Retina (tissue), 1 donor: ENCODE measurements at places on chromosomes 12 and 14.
A peak's percentile ranks its signal among the peaks of the same experiment; 100 is the strongest.

DNA sequence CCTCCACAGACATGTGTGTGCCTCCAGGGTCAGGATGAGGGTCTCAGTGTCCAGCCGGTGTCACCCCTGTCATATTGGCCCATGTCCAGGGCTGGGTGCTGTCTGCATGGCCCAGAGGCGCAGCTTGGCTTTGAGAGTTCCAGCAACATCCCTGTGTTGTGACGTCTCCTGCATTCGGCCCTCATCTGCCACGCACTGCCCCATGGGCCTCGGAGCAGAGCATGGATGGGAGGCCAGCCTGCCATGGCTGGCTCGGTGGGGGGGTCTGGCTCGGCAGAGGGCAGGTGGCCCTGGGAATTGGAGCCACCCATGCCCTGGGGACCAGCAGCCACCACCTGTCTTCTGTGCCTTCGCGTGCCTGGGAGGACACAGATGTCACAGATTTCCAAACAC, 10.8 kb upstream of the TEX22 start:
- DNase-seq: no peak

- DNase-seq: no peak
Measured at GRCh38 chr12:94026596-94026995, 121.8 kb upstream of the PLXNC1 start.

- DNase-seq: no peak
Measured at GRCh38 chr12:42590330-42590934, 886 bp upstream of the PRICKLE1 start.

DNA sequence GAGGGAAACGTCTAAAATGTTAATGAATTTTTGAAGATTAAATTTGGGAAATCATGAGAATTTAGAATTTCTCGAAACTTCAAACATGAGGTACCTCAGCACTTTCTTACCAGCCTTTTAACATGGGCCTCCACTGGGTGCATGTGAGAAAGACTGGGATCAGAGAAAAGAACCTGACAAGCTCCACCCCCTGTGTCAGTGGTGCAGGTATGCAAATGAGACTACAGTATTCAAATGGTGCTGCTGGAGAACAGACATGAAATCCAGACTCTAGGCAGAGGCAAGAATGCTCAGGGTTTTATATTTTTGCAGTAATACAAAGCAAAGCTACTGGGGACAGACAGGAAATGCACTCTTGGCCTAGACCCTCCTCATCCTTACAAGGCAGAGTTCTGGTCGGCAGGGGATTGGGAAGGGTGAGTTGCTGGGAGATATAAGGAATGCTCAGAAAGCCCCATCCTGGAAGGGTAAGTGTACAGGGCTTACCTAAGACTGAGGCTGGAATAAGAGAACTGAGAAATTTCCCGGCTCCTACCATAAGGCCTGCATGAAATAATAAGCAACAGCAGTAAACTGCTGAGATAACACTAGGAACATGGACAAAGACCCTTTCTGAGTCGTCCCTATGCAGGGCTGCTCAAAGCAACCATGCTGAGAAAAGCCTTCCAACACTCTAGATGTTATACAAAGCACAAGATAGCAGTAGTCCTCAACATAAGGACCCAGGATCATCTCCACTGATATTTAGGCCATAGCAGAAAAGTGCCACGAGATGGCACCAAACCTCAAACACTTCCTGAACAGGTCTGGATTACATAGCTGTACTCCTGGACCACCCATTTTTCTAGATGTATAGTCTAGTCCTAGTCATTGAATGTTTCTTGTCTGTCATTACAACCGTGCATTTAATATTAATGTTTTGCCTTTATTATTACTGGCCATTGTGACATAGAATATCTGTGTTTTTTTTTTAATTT, 260.8 kb downstream of the RASSF9 start:
- DNase-seq: peak; percentile 47

- peak; percentile 77 for DNase-seq
Measured at GRCh38 chr14:93655078-93655750, 133.1 kb downstream of the PRIMA1 start.

DNA sequence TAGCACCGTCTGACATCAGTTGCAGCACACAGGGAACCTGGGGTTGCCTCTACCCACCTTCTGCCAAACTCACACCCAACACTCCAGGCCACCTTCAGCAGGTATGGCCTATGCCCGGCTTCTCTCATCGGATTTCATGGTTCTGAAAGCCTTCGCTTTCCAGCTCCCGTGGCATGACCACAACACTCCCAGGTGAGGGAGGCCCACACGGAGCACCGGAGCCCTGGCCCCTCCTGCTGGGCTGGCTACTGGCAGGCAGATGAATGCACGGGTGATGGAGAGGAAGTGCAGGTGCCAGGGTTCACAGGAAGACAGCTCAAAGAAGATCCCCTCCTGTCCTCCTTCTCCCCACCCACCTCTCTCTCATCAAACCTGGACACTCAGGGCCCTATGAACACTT, 37.2 kb downstream of the CACNA2D4 start:
- no peak for DNase-seq

DNA sequence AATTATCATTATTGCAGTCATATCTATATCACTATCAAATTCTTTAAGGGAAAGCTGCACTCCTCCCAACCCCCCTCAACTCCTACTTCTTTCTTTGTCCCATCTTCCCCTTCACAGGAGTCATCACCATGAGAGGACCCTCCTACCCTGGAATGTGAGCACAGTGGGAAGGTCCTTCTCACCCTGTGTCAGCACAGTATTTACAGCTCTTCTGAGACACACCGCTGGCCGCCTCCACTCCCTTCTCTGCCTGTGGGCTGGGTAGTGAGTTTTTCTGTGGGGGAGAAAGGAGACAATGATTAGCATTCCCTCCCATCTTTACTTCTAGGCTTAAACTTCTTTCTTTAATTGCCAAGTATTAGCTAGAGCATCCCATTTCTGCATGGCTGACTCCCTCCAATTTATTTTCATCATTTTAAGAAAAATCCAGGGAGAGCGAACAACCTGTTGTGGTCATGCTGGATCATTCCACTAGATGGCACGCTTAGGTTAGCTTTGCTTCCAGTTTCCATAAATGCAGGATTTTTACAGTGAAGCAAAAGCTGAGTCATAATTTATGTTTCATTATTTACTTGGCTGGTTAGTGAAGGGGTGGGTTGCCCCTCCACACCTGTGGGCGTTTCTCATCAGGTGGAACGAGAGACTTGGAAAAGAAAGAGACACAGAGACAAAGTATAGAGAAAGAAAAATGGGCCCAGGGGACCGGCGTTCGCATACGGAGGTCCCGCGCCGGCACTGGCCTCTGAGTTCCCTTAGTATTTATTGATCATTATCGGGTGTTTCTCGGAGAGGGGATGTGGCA, 188.5 kb downstream of the ALX1 start:
- peak; percentile 78 for DNase-seq

- no peak for DNase-seq
Measured at GRCh38 chr14:24665440-24665991, 31.5 kb upstream of the GZMB start.

GRCh38 chr14:31229638-31230572, 22.3 kb upstream of the HECTD1 start:
- peak; percentile 5 for DNase-seq

DNA sequence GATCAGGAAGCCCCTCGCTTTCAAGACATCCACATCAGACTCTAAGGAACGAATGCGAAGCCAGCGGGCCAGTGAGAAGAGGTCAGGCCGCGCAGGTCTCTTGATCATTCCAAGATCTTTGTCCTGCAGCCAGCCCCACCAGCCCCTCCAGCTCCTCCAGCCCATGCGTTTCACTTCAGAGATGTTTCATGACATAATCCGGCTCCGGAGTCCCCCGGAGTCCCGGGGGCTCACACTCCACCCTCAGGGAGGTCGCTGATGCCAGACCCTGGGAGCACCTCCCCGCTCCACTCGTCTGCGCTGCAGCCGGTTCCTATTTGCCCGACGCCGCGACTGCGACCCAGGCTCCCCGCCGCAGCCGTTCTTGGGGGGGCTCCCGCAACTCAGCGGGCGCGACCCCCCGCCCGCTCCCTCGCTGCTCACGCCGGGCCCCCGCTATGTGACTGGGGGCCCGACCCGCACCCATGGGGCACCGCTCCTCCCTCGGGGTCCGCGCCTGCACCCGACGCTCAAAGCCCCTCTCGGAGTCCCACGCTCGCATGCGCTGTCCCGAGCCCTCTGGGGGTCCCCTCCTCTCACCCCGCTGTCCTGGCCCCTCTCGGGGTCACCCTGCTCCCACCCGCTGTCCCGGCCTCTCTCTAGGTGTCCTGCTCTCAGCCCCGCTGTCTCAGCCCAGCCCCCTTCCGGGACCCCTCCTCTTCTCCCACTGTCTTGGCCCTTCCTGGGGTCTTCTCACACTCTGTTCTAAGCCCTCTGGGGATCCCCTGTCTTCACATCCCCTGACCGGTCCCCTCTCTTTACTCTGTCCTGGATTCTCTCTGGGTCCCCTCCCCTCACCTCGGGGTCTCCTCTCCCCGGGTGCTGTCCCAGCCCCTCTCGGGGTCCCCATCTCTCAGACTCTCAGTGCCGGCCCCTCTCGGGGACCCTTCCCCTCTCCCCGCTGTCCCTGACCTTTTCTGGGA, 1.1 kb downstream of the TAOK3 start:
- peak; percentile 67 for DNase-seq

DNA sequence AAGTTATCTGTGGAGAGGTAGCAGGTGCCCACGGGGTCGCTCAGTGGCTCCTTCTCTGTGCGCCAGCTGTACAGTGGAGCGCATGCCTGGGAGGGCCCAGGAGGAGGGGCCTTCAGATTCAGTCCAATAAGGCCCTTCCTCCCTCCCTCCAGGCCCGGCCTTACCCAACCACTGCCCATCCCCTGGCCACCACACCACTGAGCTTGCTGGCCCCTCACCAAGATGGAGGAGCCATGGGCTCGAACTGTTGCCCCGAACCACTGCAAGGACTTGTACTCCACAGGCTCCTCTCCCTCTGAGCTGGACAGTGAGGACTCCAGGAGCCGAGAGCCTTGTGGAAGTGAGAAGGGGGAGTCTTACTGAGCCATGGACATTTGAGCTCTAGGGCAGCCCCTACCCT, 9.8 kb downstream of the ITGA5 start:
- no peak for DNase-seq

DNA sequence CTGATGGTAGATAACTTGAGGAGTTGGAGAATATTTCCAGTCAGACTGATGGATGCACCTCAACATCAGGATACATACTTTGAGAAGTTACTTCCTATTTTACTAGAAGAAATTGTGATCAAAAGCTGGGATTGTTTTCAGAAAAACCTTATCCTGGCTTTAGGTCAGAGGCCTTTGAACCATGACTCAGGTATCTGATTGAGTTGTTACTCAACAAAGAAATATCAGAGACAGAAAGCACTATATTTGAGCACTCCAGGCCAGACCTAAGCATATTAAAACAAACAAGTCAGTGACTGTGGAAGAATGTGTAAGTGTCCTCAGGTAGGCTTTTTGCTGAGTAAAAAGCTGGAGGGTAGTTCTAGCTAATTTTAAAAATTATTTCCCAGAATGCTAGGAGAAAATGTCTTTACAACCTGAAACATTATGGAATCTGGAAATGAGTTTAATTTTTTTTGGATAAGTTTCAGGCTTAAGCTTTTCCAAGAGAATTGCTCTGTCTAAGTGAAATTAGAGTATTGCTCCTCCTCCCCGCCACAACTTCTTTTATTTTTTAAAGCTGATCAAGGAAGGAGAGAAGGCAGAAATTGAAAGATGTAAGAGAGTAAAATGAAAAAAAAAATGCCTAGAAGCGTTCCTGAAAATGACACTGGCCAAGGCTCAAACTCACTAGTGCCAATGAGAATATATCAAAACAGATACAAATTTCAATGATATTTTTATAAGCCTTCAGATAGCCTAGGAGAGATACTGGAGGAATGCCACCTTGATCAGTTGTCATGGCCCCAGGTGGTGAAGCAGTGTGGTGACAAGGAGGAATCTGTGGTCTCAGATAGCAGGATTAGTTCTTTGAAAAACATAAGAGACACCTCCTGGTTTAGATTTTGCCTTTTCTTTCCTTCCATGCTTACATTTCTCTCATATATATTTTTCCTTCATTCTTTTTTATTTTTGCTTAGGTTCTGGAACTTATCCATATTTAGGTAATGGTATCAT, 790.3 kb downstream of the TMTC2 start:
- no peak for DNase-seq

GRCh38 chr14:42229976-42230375, 623.3 kb downstream of the LRFN5 start:
- DNase-seq: no peak

- DNase-seq: no peak
Measured at GRCh38 chr12:73529231-73529630, 1008.4 kb upstream of the ATXN7L3B start.

DNA sequence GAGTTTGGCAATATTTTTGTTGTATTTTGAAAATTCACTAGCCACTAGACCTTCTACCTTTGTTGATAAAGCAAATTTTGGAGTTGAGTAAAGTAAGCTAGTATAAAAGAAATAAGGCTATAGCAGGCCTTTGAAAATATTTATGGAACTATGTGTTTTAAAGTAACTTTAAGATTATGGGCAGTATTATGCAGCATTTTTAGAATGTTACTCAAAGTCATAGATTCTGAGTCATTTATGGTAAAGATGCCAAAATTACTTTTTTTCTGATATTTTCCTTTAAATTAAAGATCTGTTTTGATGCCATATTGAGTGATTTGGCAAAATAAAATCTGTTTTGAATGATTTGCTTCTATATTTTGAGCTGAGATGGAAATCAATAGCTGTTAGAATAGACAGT, 57.2 kb downstream of the SYNE2 start:
- no peak for DNase-seq

DNA sequence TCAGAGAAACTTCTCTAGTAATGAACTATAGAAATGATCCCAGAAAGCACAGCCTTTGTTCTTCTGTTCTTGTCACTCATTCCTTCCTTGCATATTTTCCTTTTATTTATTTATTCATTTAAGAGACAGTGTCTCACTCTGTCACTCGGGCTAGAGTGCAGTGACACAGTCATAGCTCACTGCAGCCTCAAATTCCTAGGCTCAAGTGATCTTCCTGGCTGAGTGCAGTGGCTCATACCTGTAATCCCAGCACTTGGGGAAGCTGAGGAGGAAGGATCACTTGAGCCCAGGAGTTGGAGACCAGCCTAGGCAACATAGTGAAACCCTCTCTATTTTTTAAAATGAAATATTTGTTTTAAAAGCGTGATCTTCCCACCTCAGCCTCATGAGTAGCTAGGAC, 11.5 kb downstream of the TECPR2 start:
- no peak for DNase-seq

DNA sequence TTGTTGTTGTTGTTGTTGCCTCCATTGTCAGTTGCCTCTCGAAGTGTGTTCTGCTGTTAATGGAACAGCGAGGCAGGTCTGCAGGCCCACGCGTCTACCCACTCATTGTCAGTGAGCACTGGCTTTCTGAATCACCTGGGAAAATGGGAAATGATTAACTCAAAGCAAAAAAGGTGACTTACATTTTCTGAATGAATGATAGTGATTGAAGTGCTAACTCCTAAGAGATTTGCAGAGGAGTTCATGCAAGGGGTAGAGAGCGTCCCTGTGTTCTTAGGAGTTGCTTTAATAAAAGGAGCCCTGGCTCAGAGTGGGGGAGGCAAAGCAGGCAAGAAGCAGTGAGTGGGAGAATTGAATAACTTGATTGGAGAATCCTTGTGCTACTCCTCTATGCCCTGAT, 177.6 kb downstream of the CAND1 start:
- no peak for DNase-seq

DNA sequence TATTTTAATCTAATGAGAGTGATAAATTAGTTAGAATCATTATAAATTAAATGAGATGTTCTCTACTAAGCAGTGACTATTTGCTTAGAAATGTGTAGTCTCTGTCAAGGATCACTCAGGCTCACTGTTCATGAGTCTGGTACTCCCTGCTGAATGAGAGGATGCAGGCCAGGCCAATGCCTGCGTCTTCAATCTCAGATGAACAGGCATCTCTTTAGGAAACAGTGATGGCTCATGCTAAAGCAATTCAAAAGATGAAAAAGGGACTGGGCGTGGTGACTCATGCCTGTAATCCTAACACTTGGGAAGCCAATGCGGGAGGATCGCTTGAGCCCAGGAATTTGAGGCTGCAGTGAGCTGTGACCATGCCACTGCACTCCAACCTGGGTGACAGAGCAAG, 106.8 kb downstream of the ZFC3H1 start:
- no peak for DNase-seq
